Stimulated activated CD4-positive, alpha-beta T cell treated with anti-CD3 and anti-CD28 coated beads, TNF-alpha, amount 100 ng/mL, for 1 hour (primary cell): ENCODE measurements at places on chromosomes 6 and 20.

- DNase-seq, result no peak
Observed at GRCh38 chr20:31861135-31861384, 9.3 kb downstream of the DUSP15 start.

- DNase-seq, result no peak
Observed at GRCh38 chr6:65229825-65230224, 477.2 kb downstream of the EYS start.

DNA sequence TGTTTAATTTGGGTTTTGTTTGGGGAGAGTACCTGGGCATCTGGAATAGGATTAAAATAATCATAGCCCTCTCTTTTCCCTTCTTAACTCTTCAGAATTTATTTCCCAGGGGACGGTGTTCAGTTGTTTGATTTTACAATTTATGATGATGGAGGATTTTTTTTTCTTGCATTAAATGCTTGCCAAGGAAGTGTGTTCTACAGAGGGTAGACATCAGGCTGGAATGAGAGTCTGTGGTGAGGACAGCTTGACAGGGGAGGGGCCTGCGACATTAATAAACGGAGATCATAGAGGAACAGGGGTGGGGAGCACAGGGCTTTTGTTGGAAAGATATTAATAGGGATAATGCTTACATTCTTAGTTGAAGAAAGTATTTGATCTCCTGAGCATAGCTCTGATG is 297.5 kb downstream of the CLIC5 start:
- DNase-seq, result no peak

DNA sequence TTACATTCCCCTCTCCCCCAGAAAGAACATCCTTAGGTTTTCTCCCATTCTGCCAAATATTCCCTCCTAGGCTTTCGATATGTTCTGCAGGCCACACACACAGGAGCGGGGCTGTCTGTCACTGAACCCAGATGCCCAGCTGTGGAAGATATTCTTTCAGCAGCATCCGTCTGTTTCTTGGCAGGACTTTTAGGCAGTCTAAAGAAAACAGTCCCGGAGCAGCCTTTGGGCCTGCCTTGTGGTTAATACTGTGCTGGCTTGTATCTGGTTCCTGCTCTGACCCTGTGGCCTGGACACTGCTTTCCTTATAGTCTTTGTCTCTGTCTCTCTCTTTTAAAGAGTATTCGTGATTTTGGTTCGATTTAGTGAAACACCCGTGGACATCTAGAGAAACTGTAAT is 94.6 kb upstream of the SUPT3H start:
- DNase-seq, result no peak

- no peak for DNase-seq
Observed at GRCh38 chr6:105227295-105227767, 47.5 kb upstream of the POPDC3 start.

GRCh38 chr20:35788796-35789195 is 17.0 kb downstream of the PHF20 start:
- no peak for DNase-seq
